ENCODE measurements at places on chromosomes 6 and 20. TPM values are rescaled to one million over a fixed set of nuclear protein-coding genes. Genes with fewer than 3 reads are reported as not detected.

The ACSS1 gene
- total RNA-seq = 3.7 TPM

The CAP2 gene
- total RNA-seq = 2.7 TPM

The EYS gene
- total RNA-seq = not detected

The RSPH4A gene
- under 0.01 TPM for total RNA-seq

The CDSN gene
- total RNA-seq = 10.9 TPM

The ELOVL2 gene
- under 0.01 TPM for total RNA-seq

The SLC52A3 gene
- total RNA-seq = 3.5 TPM

The LIME1 gene
- total RNA-seq = 1.0 TPM

The ZNF311 gene
- 4.8 TPM for total RNA-seq

The TCEA2 gene
- 4.1 TPM for total RNA-seq

The CCNC gene
- 80.4 TPM for total RNA-seq

The SLC35D3 gene
- total RNA-seq = not detected

The TBX18 gene
- 4.1 TPM for total RNA-seq

Data from nasal cavity respiratory epithelium epithelial cell of viscerocranial mucosa (primary cell).